ENCODE measurements at places on chromosomes 6 and 20.

GRCh38 chr20:17505636-17506517 lies 25.3 kb downstream of the BFSP1 start:
- no peak for DNase-seq

DNA sequence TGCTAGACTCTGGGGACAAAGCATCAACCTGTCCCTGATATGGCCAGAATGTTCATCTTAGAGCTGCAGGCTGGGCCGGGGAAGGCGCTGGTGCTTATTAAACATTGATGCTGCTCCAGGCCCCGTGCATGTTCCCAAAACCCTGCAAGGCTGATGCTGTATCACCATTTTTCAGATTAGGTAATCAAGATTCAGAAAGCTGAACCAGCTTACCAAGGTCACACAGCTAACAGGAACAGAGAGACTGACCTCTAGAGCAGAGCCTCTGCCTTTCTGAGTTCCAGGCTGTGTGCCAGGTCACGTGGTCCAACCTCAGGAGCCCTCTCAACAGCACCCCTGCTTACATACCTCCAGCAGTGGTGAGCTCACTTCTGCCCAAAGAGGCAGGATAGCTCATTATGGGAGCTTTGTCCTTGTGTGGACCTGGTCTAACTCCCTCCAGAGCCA lies 16.1 kb upstream of the VSTM2L start:
- DNase-seq: no peak

DNA sequence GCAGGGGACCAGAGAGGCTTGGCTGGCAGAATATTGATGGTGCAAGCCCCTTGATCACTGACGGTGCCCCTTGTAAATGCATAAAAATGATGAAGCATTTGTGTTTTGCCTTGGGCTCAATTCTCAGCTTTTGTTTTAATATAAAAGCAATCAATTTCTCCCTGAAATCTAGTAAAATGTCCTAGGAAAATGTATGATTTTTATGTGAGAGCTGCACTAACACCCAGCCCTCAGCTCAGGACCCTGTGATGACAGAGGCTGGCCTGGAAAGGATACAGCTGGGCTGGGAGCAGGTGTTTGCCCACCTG lies 84.7 kb upstream of the PHACTR3 start:
- no peak for DNase-seq

GRCh38 chr6:93040375-93040774 lies 379.0 kb downstream of the EPHA7 start:
- DNase-seq: no peak

DNA sequence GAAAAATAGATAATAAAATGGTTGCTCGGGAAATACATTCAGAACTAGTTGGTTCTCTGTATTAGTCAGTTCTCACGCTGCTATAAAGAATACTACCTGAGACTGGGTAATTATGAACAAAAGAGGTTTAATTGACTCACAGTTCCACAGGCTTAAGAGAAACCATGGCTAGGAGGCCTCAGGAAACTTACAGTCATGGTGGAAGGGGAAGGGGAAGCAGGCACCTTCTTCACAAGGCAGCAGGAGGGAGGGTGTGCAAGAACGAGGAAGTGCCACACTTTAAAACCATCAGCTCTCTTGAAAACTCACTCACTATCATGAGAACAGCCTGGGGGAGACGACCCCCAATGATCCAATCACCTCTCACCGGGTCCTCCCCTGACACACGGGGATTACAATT lies 24.2 kb upstream of the SNX9 start:
- no peak for DNase-seq

DNA sequence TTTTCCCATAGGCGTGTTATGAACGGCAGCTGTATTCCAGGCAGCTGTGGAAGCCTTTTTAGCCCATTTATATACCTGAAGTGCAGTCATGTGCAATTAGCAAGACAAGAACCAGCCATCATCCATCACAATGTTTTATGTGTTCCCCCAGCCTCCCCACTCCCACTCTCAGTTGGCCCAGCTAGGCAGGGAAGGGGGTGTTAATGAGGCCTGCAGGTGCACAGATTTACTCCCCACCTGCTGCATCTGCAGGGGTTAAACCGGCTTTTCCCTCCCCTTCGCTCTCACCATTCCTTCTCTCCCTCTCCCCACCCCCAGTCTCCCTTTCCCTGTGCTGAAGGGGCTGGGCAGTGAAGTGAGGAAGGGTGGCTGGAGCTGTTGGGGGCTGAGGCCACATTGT lies 149.8 kb upstream of the AKAP12 start:
- no peak for DNase-seq

- DNase-seq: no peak
These were observed 34.2 kb downstream of the TUBB2B start for GRCh38 chr6:3193102-3193849.

- DNase-seq: no peak
These were observed 54.1 kb downstream of the VEGFA start for GRCh38 chr6:43823879-43824702.

All from CMK (cell line).